ENCODE measurements at places on chromosomes 3 and 15. TPM values are rescaled to one million over a fixed set of nuclear protein-coding genes. Genes with fewer than 3 reads are reported as not detected.

The GADL1 gene
- total RNA-seq: not detected

The PML gene
- total RNA-seq: 59.6 TPM

The DLL4 gene
- total RNA-seq: 7.2 TPM

The EPHA6 gene
- 2.4 TPM for total RNA-seq

The RETNLB gene
- total RNA-seq: not detected

The CCR9 gene
- total RNA-seq: 0.23 TPM

The SAMD7 gene
- total RNA-seq: not detected

The MINDY4B gene
- not detected for total RNA-seq

The PAK6 gene
- total RNA-seq: 7.9 TPM

The TMEM202 gene
- not detected for total RNA-seq

The CACNA1D gene
- 39.2 TPM for total RNA-seq

The SECISBP2L gene
- total RNA-seq: 56.1 TPM

The ZPLD1 gene
- 14.2 TPM for total RNA-seq

The XCR1 gene
- 0.66 TPM for total RNA-seq

- DNase-seq: no peak
These were observed 26.1 kb upstream of the MGA start for GRCh38 chr15:41634072-41634626.

- no peak for DNase-seq
These were observed 15.2 kb upstream of the ITGA11 start for GRCh38 chr15:68447209-68447608.

DNA sequence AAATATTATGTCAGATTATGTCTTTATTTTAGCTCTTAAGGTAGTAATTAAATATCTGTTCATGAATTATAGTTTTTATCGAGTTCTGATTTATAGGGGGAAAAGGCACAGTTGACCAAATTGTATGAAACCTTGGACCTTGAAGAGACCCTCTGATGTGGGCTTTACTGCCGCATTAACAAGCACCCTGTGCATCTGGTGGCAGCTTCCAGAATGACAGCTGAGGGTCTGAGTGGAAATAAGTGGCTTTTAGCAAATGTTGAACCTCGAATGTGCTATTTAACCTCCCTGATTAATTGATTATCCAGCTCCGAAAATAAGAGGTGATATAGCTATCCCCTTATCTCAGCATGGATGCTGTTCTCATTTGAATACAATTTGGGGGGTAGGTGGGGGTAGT, 87.0 kb downstream of the TMEM108 start:
- DNase-seq: no peak

DNA sequence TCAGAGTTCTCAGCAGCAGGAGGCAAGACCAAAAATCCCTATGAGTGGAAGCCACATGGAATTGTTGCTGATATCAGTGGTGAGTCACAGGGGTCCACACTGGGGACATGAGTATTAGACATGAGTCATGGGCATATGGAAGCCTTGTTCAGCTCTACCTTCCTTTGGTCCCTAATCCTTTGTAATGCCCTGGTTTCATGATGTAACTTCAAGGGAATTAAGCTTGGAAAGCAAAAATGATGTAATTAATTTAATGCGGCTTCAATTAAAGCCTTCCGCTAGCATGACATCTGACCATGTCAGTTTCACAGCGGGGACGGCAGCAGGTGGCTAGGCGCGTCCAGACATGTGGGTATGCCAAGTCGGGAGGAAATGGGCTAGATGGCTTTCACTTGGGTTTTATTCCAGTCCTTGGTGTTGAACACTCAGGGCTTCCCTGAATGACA, 176.1 kb upstream of the RGMA start:
- no peak for DNase-seq

DNA sequence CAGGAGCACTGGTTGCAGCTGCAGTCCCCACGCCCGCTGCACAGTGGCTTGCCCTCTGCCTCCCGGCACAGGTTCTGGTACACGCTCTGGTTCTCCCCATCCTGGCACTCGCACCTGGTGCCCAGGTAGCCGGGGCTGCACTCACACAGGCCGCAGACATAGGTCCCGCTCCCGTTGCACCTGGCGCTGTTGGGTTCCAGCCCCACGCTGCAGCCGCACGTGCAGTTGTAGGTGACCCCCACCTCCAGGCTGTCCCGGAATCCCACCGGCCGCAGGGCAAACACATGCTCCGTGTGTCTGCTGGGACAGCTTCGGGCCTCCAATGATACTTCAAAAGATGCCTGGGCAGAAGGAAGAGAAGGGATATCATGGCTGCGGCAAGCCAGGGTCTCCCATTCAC, 66.2 kb downstream of the UMPS start:
- no peak for DNase-seq

DNA sequence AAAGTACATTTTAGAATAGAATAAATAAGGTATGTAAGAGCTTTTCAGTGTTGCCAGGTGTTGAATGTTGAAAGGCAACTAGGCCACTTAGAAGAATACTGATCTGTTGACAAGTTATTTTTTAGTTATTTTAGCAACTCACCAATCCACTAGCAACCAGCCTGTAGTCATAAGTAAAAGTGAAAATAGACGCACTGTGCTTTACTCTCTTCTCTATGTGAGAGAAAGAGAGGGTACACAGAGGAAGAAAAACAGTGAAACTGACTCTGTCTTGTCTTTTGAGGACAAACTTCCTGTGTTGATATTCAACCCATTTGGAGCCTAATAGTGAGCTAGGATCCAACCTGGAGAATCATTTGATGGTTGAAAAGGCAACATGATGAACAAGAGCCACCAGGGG, 327.1 kb upstream of the GOLIM4 start:
- DNase-seq: no peak

GRCh38 chr3:6962801-6963200, 101.9 kb downstream of the GRM7 start:
- DNase-seq: no peak

DNA sequence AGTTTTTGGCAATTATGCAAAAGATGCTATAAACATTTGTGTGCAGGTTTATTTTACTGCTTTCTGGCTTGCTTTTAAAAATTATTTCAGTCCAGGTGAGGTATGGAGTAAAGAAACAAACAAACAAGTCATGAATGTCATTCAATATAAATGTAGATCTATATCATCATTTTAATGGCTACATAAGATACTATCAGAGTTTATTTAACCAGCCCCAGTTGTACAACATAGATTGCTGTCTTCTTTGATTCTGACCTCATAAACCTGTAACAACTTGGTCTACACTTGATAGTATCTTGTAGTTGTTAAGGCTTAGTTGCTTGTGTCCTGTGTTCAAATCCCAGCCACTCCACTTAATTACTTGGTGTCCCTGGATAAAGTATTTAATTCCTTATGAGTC, 46.0 kb upstream of the RNU6-1 start:
- DNase-seq: no peak

GRCh38 chr3:177356952-177357351, 159.7 kb upstream of the TBL1XR1 start:
- DNase-seq: no peak

GRCh38 chr15:88535100-88535499, 11.4 kb downstream of the DET1 start:
- no peak for DNase-seq

- no peak for DNase-seq
These were observed 332.6 kb downstream of the LSAMP start for GRCh38 chr3:116112696-116113095.

GRCh38 chr3:101189796-101190195, 130.6 kb downstream of the IMPG2 start:
- no peak for DNase-seq

- no peak for DNase-seq
These were observed 11.2 kb downstream of the CYP8B1 start for GRCh38 chr3:42864321-42864950.

DNA sequence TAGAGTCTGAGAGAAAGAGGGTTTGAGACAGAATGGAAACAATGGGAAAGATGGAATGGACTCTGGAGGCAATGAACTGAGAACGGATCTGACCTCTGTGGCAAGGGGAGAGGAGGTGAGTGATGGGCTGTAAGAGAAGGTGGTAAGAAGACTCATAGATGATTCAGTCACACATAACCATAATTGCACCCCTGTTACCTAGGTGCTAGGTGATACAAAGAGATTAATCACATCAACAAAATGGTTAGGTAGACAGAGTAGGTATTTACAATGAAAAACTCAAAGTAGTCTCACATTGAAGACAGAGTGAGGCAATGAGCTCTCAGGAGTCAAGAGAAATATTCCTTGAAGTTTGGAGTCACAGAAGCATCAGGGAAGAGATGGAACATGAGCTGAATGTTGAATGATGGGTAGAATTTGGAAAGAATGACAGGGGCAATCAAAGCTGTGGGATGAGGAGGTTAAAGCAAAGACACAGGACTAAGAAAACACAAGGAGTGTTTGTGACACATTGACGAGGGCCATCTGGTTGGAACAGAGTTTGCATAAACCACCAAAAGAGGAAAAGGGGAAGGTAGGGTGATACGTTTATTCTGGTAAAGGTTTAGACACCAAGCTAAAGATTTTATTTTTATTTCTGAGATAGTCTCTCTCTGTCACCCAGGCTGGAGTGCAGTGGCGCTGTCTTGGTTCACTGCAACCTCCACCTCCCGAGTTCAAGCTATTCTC, 32.7 kb downstream of the MME start:
- no peak for DNase-seq

DNA sequence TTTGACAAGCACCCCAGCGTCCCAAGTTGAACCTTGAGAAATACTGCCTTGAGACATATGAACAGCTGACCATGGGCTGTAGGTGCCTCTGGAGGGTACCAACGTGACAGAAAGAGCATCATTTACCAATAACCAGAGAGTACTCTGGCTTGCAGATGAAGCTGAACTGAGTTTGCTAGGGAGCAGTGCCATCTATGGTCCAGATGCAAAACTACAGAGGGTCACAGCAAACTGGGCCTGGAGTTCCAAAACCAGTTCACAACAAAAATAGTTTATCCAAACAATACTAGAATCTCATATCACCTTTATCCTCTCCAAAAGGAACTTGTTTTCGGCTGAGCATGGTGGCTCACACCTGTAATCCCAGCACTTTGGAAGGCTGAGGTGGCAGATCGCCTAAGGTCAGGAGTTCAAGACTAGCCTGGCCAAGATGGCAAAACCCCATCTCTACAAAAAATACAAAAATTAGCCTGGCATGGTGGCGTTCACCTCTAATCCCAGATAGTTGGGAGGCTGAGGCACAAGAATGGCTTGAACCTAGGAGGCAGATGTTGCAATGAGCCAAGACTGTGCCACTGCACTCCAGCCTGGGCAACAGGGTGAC, 69.3 kb downstream of the CHAC1 start:
- DNase-seq: peak; percentile 24

- DNase-seq: no peak
These were observed 2.1 kb upstream of the FBXL22 start for GRCh38 chr15:63595065-63595464.

GRCh38 chr3:138378331-138378730, 30.0 kb downstream of the MRAS start:
- no peak for DNase-seq

- no peak for DNase-seq
These were observed 319.2 kb downstream of the SLC9A9 start for GRCh38 chr3:143529018-143529478.

DNA sequence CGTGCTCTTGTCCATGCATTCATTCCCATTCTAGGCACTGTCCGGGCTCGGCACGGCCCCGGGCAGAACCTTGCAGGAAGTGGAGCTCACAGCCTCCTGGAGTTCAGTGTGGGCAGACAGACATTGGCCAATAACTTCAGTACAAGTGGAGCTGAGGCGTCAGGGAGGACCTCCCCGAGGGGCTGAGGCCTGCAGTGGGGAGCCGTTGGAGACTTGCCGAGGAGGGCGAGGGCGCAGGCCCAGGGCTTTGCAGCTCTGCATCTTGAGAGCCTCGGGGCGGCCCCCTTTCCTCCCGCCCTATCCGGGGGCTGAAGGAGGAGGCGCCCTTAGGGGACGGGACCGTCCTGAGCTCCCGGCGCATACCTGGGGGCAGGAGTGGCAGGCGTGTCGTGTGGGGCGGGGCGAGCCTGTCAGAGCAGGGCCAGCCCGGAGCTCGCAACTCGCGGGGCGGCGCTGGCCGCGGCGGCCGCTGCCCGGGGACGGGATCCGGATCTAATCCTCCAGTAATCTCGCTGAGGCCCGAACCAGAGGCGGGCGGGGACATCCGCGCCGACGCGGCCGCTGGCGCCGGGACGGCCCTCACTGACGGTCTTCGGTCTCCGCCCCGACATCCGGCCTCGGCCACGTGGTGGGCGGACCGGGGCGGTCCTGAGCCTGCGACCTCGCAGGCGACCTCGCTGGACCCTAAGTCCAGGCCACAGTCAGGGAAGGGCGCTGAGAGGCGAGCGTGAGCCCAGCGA, at the start of gene ACY1:
Gene ACY1, plus strand, starts transcription at position 698 of the 740 bp plus-strand sequence. CDS start 530 bp downstream, outside the sequence.
- DNase-seq: peak; percentile 89

- DNase-seq: no peak
These were observed 15.5 kb downstream of the RABL3 start for GRCh38 chr3:120726791-120727190.

DNA sequence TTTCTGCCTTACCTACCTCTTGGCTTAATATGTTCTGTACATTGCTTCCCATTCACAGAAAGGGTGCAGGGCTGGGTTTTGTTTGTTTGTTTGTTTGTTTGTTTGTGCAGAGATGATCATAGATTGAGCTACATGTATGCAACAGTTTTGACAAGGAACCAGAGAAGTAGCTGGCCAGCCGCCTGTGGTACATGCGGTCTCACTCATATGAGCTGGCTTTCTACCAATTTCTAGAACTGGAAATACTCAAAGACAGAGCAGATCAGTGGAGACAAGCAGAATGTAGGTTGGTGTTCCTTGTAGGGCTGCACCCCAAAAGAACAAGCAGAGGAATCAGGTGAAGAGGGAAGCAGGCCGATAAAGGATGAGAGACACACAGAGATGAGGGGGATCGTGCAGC, 502.7 kb downstream of the SOX2 start:
- DNase-seq: no peak

- no peak for DNase-seq
These were observed 232.3 kb upstream of the MRPL3 start for GRCh38 chr3:131735116-131735515.

- DNase-seq: peak; percentile 49
These were observed at the start of the genes DUOX1 and DUOXA1 for GRCh38 chr15:45129651-45130129. Gene DUOX1 (plus strand): TSS chr15:45129994. CDS start chr15:45131967, 1,973 bp downstream. Gene DUOXA1 (minus strand): TSS chr15:45129879. CDS start chr15:45123014, 6,865 bp downstream.

- no peak for DNase-seq
These were observed 38.6 kb downstream of the FAM3D start for GRCh38 chr3:58627941-58628340.

DNA sequence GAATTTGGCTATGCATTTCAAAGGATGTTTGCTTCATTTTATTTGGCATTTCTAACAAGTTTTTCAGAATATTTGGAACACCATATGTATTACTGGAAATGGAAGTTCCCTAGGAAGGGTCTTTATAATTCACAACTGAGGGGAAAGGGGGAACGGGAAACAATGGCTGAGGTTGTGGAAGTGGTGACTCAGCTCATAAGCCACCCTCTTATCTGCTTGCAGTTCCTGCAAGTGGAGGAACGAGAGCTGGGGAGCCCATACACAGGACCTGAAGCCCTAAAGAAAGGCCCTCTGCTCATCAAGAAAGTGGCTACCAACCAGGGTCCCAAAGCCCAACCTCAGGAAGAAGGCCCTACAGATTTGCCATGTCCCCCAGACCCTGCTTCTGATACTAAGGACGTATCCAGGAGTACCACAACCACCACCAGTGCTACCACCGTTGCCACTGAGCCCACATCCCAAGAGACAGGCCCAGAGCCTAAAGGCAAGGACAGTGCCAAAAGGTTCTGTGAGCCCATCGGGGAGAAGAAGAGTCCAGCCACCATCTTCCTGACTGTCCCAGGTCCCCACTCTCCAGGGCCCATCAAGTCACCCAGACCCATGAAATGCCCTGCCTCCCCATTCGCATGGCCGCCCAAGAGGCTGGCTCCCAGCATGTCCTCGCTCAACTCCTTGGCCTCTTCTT, 37.9 kb downstream of the ESYT3 start:
- no peak for DNase-seq

Data from mucosa of gallbladder (tissue), 1 donor.